CD4-positive, alpha-beta memory T cell (primary cell): ENCODE measurements at places on chromosomes 12 and 14.

- no peak for DNase-seq
These were observed 1110.6 kb downstream of the SLC6A15 start for GRCh38 chr12:83801972-83802371.

GRCh38 chr14:76941544-76941943 is 87.0 kb downstream of the IRF2BPL start:
- DNase-seq, result no peak

- no peak for DNase-seq
These were observed 1262.4 kb upstream of the SEL1L start for GRCh38 chr14:82796086-82796485.

GRCh38 chr12:104966677-104967076 is 8.6 kb upstream of the SLC41A2 start:
- no peak for DNase-seq

GRCh38 chr14:80468331-80469122 is 257.2 kb upstream of the DIO2 start:
- no peak for DNase-seq

DNA sequence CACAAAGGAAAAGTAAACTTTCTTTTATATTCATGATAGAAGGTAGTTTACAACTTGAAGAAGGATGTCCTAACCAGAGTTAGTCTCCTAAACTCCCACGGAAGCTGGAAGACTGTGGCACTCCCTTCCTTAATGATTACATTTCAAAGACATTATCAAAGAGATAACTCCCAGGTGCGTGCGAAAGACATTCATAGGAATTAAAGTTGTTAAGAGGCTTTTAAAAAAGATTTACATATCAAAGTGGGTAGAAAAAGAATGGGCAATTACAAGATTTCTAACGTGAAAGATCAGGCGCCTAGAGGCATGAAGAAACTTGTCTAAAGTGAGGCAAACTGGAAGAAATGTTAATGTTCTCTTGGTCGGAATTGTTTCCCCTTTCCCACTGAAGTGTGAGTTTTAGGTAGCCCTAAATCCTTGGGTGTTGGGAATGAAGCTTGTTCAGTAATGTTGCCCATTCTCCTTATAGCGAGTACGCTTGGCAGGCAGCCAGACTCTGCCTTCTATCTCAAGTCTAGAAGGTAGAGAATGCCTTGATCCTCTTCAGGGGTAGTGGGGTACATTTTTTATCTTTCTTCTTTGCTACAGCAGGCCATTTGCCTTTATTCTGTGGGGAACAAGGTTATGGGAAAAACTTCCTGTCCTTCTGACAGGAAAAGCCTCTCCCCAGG is 642.0 kb downstream of the SLC6A15 start:
- no peak for DNase-seq

DNA sequence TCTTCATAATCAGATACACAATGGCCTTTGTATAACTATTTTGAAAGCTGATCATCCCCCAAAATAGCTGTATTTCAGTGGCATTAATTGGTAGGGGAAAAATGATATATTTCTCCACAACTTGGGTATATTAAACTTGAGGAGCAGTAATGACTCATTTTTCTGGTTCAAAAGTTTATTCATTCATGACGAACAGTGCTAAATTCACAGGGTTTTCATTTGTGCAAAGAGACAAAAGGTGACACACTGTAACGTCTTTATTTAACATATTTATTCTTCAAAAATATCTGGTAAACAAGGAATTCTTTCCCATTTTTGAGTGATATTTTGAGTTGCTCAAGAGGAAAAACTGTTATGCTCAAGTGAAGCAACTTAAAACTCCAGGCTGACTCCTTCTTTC is 415.5 kb upstream of the SOX5 start:
- no peak for DNase-seq

DNA sequence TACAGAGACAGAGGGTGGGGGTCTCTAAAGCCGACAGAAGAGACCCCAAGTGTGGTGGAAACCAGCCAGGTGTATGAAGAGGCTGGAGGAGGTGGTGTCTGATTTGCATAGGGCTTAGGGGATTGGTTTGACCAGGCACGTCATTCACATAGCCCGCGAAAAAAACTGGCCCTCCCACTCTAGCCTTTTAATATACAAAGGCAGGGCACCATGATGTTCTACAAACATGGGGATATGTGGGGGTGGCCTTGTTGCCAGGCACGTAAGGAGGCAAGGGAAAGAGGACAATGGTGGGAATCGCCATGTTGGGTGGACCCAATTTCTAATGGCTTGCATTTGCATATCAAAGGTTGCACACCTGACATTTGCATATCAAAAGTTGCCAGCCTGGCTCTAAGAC is 13.2 kb downstream of the LALBA start:
- DNase-seq, result no peak

DNA sequence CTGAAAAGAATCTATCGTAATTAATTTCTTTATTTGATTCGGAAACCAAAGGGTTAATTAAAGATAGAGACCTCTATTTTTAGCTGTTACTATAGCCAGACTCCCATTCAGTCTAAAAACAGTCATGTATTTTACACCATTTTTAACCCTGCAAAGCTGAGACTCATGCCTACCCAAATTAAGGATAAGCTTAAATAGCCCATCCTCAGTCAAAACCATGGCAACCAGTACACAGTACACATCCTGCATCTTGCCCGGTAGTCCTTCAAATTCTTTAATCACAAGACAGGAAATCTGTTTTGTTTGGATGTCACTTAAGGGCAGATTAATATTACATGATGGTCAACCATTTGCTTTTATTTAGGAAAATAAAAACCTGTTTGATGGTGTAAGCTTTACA is 25.5 kb upstream of the KCNK10 start:
- no peak for DNase-seq

DNA sequence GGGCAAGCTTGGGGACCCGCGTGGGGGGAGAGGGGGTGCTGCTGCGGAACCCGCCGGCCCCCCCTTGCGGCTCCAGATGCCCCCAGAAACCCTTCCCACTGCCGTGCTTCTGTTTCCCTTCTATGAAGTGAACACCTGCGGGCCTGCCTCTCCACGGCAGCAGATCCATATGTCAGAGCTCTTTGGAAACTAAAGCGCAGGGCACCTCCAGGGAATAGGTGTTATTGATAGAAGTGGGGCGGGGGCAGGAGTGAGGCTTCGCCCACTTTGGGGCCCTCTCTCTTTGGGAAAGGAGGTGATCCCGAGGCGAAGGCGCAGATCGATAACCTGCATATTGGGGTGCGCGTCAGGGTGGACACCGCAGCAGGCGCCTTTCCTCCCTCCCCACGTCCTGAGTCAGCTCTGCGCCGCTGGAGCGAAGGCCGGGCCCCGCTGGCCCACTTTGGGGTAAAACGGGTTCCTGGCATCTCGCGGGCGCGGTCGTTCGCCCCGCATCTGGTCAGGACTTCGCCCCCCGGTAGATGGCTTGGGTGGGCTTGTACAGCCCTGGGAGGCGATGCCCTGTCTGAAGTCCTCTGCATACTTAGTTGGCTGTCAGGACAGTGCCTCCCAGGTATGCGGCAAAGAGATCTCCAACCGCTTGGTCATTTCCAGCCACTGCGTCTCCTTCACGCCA is 524 bp downstream of the KMT5A start:
- DNase-seq, result no peak

- no peak for DNase-seq
These were observed 8.6 kb downstream of the ATXN2 start for GRCh38 chr12:111590552-111590951.

- DNase-seq, result no peak
These were observed 130.3 kb upstream of the FUT8 start for GRCh38 chr14:65281991-65282895.

- no peak for DNase-seq
These were observed 36.2 kb downstream of the CHGA start for GRCh38 chr14:92959189-92959531.

DNA sequence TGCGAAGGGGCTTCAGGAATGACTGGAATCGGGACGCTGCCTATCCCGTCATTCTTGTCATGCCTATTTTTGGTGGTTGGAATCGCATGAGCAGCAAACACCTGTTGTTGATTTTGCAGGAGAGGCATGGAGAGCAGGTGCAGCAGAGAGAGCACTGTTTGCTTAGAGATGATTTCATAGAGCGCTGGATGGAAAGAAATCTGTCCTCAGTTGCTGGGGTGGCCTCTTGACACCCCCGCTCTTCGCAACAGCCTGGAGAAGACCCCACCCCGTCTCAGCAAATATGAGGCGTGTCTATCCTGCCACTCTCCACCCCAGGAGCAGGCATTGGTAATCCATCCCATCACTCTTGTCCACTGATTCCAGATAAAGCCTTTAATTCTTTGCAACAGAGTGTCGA is 19.3 kb upstream of the NCOR2 start:
- no peak for DNase-seq

DNA sequence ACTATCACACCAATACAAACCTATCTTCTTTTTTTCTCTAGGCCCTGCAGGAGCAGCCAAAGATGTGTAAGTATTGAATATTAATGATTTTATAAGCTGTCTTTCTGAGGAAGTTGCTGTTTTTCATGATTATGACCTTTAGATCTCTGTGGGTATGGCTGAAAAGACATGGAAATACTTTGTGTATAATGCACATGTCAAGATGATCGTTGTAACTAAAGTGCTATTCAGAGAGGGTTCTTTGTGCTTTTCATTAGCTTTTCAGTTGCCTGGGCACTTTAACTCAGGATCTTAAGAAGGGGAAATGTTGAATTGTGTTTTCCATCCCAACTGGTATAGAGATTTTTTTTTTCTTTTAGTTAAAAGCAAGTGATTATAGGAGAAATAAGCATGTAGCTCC is 18.1 kb downstream of the C12orf75 start:
- DNase-seq, result no peak

GRCh38 chr12:26434299-26435068 is 239.1 kb downstream of the SSPN start:
- DNase-seq, result no peak

DNA sequence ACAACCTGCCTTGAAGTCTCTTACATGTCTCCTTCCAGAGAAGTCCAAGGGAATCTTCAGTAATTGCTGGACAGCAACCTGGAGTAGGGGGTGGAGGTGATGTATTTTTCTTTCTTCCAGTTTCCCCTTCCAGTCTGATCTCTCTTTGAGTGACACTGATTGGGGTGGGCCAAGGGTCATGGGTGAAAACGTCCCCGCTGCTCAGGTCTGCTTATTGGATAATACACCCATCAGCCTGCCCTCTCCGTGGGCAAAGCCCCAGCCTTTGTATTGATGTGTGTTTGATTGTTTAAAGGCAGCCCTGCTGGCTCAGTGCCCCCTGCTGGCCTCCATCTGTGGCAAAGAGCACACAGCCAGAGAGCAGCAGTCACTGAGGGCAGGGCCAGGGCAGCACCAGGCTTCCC is 35.7 kb upstream of the ATP2A2 start:
- DNase-seq, result peak; percentile 40

DNA sequence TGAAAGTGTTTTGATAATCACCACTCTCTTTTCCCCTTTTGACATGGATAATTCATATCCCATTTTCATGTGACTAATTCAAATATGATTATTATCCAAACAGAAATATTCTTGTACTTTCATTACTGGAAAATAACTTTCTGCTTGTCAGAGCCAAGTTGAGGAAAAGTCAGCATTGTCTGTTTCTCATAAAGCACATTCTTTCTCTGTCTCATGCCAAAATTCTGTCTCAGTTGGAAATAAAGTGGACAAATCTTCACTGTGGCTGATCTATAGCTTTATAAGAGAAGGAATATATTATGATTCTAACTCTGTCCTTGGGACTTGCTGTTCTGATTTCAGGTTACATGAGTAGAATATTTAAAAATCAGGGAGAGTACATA is 22.7 kb upstream of the PRICKLE1 start:
- DNase-seq, result no peak

GRCh38 chr12:123934016-123934620 is 38.5 kb downstream of the CCDC92 start:
- no peak for DNase-seq
